ENCODE measurements at places on chromosomes 12 and 14. TPM values are rescaled to one million over a fixed set of nuclear protein-coding genes. Genes with fewer than 3 reads are reported as not detected.

DNA sequence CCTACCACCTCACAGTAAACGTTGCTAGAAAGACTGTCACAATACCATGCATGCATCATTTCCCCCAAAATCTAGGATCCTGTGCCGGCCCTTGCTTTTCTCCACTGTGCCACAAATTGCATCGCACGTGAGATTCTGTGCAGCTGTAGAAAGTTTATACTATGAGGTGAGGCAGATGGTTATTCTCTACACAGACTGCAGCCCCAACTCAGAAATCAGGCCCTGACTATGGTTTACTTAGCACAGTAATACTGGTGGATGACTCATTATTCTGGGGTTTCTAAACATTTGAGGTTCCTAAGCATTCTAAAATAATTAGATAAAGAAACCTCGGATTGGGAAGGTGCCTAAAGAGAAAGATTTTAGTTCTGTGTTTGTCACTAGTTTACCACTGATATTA lies 163.8 kb upstream of the CCDC198 start:
- no peak for DNase-seq

- no peak for DNase-seq
Measured at GRCh38 chr12:38919191-38919590, 13.8 kb upstream of the CPNE8 start.

DNA sequence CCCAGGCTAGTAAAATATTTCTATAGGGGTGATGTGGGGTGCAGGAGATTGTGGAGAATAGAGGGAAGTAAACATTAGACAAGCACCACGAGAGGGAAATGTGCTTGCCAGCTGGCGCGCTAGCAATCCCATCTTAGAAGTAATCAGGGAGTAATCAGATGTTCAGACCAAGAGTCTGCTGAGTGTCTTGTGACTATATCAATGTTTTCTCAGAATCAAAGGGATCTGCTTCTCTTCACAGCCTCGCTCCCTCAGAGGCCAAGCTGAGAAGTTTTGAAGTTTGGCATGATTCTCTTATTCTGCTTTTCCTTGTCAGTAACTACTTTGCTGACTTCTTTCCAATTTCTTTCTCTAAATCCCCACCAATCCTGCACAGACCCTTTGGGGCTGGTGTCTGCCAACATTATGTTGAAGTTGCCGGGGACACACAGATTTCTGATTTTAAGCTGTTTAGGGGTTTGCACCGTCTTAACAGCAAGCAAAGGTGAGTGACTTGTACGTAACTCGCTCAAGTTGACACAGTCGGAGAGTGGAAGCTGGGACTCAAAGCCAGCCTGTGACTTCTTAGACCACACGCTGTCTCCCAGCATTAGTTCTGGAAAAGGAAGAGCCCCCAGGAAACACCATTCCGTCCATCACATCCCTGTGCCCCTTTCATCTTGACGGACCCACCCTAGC lies 22.0 kb upstream of the TSPAN9 start:
- DNase-seq = no peak

DNA sequence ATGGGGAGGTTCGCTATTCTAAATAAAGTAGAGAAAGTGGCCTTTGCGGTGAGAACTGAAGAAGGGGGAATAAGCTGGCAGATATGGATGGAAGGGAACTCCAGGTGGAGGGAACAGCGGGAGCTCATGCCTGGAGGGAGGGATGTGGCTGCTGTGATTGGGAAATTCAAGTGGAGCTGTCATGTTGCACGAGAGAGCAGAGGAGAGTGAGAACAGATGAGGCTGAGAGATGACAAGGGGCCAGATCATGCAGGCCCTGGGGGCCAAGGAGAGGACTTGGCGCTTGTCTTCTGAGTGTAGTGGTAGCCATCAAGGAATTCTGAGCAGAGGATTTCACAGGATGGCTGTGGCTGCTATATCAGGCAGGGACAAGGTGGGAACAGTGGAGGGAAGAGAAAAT lies 35.0 kb downstream of the TGFB3 start:
- no peak for DNase-seq

GRCh38 chr14:95834496-95834895 lies 42.1 kb upstream of the TUNAR start:
- DNase-seq = no peak

- DNase-seq = no peak
Measured at GRCh38 chr12:48774516-48774915, 14.4 kb downstream of the ADCY6 start.

The PKP2 gene
- total RNA-seq = 2.8 TPM

- DNase-seq = no peak
Measured at GRCh38 chr12:89523393-89523792, 1.2 kb downstream of the GALNT4 start.
